ENCODE measurements at places on chromosomes 11 and 22. TPM values are rescaled to one million over a fixed set of nuclear protein-coding genes. Genes with fewer than 3 reads are reported as not detected.

OR2AG2 gene
- not detected for total RNA-seq

TTC36 gene
- total RNA-seq, result not detected

ZFTA gene
- total RNA-seq, result 4.1 TPM

OR52A1 gene
- not detected for total RNA-seq

ANO1 gene
- total RNA-seq, result 2.7 TPM

TRIM29 gene
- total RNA-seq, result 22.2 TPM

FGF4 gene
- total RNA-seq, result not detected

SLC22A25 gene
- total RNA-seq, result not detected

MPPED2 gene
- not detected for total RNA-seq

C11orf42 gene
- total RNA-seq, result not detected

ZDHHC13 gene
- total RNA-seq, result 18.2 TPM

IL18BP gene
- total RNA-seq, result 3.6 TPM

CADM1 gene
- 23.4 TPM for total RNA-seq
